ENCODE measurements at places on chromosomes 6 and 20.

DNA sequence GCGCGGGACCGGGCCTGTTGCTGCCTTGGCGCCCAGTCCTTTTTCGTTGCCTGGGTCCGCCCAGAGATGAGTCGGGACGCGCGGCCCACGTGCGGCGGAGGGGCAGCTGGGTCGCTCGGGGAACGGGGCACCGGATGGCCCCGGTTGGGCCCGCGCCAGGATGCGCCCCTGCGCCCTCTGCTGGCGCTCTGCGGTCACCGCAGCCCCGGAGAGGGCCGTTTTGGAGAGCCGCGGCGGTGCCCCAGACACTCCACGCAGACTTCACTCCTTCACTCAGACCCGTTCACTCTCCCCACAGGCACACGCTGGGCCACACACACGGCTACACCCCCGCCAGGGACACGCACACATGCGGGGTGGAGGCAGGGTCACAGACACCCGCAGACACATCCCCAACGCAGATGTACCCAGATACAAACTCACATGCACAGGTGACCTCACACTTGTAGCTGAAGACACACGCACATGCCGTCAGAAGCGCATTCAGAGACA is 38.8 kb downstream of the SRC start:
- peak; percentile 44 for DNase-seq

DNA sequence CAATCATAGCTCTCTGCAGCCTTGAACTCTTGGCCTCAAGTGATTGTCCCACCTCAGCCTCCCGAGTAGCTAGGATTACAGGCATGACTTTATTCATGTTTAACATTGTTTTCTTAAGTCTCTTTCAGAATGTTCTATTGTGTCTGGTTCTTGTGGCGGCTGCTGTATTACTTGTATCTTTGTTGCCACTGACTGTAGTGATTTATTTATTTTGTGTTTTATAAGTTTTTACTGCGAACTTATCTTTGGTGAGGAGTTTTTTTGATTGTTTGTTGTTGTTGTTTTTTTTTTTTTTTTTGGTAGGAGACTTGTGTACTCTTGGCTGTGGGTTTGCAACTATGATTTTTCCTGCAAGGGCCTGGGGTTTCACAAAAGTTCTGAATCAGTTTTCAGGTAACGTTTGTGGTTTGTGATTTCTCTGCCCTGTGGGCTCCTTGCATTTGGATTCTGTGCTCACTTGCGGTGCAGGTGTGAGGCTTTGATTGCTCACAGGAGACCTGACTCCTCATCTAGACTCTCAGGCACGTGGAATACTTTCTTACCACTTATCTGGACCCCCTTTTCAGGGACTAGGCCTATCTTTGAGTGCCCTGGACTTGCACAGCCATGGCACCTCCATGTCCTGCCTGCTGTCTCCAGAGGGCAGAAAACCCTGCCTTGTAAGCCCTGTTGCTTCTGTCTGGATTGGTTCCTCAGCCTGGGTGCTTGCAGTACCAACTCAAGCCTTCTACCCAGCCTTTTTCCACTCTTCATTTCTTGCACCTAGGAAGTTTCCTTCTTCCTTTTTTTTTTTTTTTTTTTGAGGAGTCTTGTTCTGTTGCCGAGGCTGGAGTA is 25.2 kb downstream of the KIF25 start:
- no peak for DNase-seq

DNA sequence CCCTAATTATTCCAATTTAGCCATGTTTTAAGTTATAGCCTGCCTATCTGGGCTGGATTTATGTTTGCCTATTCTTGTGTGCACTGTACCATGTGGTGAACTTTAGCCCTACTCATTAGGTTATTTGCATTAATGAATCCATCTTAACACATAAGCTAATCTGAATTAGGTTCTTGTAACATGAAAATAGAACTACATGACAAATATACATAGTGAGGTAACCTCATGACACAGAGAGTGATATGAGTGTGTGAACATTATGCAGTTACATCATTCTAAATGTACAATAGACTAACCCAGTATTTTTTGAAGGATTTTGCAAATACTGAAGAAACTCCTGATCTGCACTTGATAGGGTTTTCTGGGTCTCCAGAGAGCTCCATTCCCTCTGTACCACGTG is 733.7 kb upstream of the CITED2 start:
- DNase-seq = no peak

- no peak for DNase-seq
Measured at GRCh38 chr6:40874495-40874894, 164.5 kb downstream of the UNC5CL start.

DNA sequence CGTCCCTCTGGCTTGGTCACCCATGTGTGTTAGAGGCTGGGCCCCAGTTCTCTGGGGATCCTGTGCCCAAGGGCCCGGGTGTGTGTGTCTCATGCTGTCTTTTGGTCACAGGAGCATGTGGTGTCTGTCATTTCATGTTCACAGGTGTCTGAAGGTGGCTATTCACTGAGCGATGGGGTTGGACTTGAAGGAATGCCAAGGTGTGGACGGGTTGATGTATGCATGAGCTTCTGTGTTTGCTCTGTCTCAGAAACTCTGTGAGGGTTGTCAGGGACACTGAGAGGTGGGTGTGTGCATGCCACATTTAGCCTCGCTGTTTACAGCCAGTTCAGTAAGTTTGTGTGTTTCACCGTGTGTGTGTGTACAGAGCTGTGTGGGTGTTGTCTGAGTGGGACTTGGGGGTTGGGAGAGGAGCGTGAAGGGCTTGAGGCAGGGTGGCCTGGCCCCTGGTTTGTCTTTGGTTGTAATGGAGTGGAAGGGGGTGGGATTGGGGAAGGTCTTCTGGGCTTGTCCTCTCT is 1.2 kb downstream of the DDR1 start:
- peak; percentile 30 for DNase-seq

- no peak for DNase-seq
Measured at GRCh38 chr6:25913741-25914140, 16.8 kb downstream of the SLC17A2 start.

DNA sequence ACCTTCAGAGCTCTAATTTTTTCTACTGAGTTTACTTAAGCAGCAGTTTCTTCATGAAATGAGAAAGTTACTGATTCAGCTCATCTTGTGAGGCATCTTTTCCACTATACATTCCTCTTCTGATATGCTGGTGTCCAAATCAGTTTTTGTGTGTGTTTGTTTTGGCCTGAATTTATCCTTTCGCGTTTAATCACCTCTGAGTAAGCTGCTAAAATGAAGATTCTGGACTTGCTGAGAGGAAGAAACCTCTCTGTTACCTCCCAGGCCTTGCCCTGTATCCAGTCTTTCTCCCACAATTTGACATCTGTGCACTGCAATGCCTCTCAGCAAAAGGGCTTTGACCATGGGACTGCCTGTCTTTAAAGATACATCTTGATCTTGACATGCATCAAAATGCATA is 536.2 kb upstream of the NRSN1 start:
- DNase-seq = no peak

DNA sequence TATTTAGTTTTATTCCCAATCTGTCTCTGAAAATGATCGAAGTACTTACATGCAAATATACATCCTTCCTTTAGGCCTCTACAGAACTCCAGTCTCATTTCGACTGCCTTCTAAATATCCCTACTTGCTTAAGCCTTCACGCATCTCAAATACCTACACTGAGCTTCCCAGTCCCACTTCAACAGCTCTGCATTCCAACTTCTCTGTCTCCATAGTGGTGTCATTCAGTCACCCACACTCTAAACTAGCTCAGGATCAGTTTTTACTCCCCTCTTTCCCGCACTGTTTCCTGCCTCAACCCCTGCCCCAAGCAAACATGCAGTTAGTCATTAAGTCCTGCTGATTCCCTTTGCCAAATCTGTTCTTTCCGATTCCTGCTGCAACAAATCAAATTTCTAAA is 91.8 kb upstream of the PREP start:
- DNase-seq = no peak

GRCh38 chr20:16520154-16520553 is 53.1 kb downstream of the KIF16B start:
- no peak for DNase-seq

DNA sequence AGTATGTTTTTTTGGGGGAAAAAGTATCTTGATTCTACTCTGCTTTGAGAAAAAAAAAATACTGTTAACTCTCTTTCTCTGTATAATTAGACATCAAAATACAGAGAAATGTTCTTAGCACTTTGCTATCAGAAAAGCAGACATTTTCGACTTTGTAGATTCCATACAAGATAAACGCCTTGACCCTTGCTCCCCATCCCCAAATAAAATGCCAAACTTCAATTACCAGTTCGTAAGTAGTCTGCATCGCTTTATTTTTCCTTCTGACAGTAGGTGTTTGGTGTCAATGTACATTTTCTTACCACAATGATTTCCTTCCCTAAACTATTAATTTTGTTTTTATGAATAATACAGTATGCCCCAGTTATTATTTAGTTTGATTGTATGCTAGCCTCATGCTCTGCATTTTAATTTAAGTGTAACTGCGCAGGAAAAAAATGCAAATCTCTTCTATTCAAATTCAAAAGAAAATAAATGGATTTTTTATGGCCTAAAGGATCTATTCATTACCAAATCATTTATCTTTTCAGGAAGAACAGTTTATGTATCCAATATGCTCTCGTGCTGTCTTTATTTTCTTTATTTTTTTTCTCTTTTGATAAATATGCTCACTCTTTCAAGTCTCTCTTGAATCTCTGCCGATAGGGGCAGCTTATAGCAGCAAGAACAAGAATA is 84.8 kb upstream of the ZNF217 start:
- no peak for DNase-seq

GRCh38 chr6:121612927-121613326 is 177.5 kb downstream of the GJA1 start:
- no peak for DNase-seq

GRCh38 chr6:17059022-17059421 is 42.8 kb upstream of the STMND1 start:
- DNase-seq = no peak

DNA sequence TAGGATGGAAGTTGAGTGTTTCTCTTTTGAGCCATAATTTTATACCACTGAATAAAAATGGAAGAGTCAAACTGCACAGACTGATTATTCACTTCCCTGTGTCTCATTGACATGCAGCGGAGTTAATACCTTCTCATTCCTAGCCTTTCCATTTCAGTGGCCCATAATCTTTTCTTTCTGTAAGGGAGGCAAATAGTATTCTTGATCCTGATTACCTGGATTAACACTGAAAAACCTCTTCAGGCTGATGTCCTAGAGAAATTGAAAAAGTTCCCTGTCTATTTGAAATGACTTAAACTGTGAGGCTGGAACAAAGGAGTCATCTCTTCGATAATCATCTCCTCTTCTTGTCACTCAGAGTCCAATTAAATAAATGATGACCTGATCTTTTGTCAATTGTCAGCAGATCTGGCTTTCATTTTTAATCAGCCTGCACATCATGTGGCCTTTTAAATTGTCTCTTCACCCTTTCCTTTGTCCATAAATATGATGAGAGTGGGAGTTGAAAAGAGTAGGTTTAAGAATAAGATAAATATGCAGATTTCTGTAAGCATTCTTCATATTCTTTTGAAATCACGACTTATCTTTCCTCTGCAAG is 713.0 kb downstream of the EPM2A start:
- DNase-seq = no peak

GRCh38 chr20:48338717-48339116 is 489.1 kb downstream of the PREX1 start:
- peak; percentile 77 for DNase-seq

DNA sequence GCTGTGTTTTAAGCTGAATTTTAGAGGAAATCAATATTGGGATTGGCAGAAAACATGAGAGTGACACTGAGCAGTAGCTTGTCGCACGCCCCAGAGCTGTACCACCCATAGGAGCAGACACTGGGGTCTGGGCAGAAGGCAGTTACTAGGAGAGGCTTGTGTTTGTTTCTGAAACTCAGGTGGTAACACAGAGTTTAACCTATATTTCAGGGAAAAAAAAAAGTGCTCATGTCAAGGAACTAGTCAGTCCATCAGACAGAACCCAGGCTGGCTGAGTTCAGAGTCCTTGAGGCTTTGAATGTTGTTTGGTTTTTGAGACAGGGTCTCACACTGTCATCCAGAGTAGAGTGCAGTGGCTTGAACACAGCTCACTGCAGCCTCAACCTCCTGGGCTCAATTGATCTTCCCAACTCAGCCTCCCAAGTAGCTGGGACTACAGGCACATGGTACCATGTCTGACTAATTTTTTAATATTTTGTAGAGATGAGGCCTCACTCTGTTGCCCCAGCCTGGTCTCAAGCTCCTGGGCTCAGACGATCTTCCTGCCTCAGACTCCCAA is 6.6 kb downstream of the SLC22A1 start:
- DNase-seq = no peak

GRCh38 chr6:16286151-16286522 is 47.8 kb downstream of the GMPR start:
- peak; percentile 61 for DNase-seq

GRCh38 chr20:1334761-1335160 is 5.8 kb upstream of the SDCBP2 start:
- DNase-seq = no peak

- DNase-seq = no peak
Measured at GRCh38 chr6:139800837-139801236, 426.4 kb upstream of the CITED2 start.

GRCh38 chr20:51542033-51542570 is 417 bp downstream of the NFATC2 start:
- no peak for DNase-seq

- DNase-seq = peak; percentile 29
Measured at GRCh38 chr20:36932476-36933426, 18.8 kb downstream of the SAMHD1 start.

GRCh38 chr6:20440296-20440695 is 38.6 kb downstream of the E2F3 start:
- peak; percentile 21 for DNase-seq

- DNase-seq = no peak
Measured at GRCh38 chr6:47375426-47375825, 65.7 kb upstream of the TNFRSF21 start.

- no peak for DNase-seq
Measured at GRCh38 chr6:133218852-133219251, 22.3 kb upstream of the EYA4 start.

GRCh38 chr6:151847064-151847463 is 39.6 kb downstream of the ESR1 start:
- peak; percentile 71 for DNase-seq

DNA sequence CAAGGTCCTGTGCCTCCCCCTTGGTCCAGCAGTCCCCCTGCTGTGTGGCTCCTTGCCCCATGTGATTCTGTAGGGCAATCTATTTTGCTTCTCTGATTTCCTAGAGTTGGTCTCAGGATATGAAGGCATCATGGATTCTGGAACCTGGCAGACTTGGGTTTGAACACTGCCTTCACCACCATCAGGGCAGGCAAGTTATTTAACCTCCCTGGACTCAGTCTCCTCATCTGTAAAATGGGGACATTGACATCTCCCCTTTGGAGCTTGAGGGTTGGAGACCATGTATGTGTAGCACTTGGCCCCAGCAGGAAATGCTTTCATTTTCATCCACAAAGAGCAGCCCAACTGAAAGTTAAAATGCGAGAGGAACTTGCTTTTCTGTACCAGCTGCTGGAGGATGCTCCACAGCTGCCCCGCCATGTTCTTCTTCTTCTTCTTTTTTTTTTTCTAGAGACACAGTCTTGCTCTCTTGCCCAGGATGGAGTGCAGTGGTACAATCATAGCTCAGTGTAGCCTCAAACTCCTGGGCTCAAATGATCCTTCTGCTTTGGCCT is 6.7 kb downstream of the TOX2 start:
- no peak for DNase-seq

DNA sequence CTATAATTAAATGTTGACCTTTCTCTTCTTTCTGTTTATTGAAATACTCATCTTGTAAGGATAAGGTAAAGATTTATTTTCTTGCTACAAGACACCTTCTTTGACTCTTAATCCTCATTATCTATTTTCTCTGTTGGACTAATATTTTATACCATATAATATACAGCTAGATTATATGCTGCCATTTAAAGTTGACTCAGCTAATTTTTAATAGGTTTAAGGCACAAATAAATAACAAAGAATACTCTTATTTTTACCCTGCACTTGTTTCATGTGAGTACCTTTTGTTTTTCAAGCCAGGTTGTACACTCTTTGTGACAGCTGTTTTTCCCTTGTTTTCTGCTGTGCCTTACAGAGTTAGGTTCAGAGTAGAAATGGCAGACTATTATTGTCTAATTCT is 83.9 kb upstream of the ASCC3 start:
- no peak for DNase-seq

All from fibroblast of pulmonary artery (primary cell).